ENCODE measurements at places on chromosomes 5 and 9. TPM values are rescaled to one million over a fixed set of nuclear protein-coding genes. Genes with fewer than 3 reads are reported as not detected.

- H3K4me3 ChIP-seq: no peak overlapping the region
- peak; percentile 46 for DNase-seq
- H3K36me3 ChIP-seq: no peaks in the 10 kb centered on the region
- no peaks in the 10 kb centered on the region for H3K27me3 ChIP-seq
Measured at GRCh38 chr5:103224118-103224893, 34.3 kb upstream of the MACIR start.

DNA sequence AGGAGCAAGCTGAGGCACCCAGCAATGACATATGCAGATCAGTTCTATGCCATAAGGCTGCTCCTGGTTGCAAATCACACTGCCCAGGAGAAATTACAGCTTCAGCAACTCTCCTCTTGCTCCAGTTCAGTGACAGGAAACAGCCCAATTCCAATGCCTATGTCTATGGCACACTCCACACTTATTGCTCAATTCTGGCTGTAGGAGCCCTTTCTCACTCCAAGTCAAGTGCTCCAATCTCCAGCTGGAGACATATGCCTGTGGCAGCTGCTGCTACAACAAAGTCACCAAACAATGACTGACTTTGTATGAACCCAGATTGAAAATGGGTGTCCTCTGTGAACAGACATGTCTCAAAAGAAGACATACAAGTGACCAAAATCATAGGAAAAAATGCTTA is 31.8 kb upstream of the PLCXD3 start:
- no peaks in the 10 kb centered on the region for H3K4me1 ChIP-seq
- no peaks in the 10 kb centered on the region for H3K27me3 ChIP-seq
- no peak for DNase-seq
- no peaks in the 10 kb centered on the region for H3K36me3 ChIP-seq

- no peak for DNase-seq
- no peaks in the 10 kb centered on the region for H3K27me3 ChIP-seq
- no peaks in the 10 kb centered on the region for H3K36me3 ChIP-seq
Measured at GRCh38 chr9:83267741-83268140, 204.8 kb upstream of the RASEF start.

DNA sequence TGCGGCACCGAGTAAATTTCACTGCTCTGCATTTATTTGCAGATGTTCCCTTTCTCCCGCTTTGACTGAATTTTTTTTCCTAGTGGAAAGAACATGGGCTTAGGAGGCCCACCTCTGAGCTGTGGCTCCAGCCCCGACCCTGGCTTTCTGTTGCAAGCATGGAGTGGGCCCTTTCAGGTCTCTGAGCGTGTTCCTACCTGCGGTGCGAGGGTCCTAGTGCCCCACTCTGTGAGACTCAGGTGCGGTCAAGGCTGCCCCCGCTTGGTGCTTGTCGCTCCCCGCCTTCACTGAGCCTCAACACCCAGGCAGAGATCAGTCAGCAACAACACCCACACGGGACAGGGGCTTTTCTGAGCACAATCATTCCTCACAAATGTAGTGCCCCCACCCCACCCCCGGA is 32.0 kb downstream of the SLC6A3 start:
- H3K27me3 ChIP-seq: peaks cover 40% of the 10 kb centered on the region
- H3K27ac ChIP-seq: no peak overlapping the region
- no peak for DNase-seq
- no peaks in the 10 kb centered on the region for H3K36me3 ChIP-seq

- H3K4me3 ChIP-seq: no peak overlapping the region
- H3K27ac ChIP-seq: no peak overlapping the region
- H3K27me3 ChIP-seq: 0 out of 3 replicates have a peak, but pooled peaks cover 2% of the 10 kb centered on the region
- DNase-seq: no peak
- H3K4me1 ChIP-seq: no peaks in the 10 kb centered on the region
Measured at GRCh38 chr5:73112359-73112758, 8.0 kb upstream of the TMEM171 start.

DNA sequence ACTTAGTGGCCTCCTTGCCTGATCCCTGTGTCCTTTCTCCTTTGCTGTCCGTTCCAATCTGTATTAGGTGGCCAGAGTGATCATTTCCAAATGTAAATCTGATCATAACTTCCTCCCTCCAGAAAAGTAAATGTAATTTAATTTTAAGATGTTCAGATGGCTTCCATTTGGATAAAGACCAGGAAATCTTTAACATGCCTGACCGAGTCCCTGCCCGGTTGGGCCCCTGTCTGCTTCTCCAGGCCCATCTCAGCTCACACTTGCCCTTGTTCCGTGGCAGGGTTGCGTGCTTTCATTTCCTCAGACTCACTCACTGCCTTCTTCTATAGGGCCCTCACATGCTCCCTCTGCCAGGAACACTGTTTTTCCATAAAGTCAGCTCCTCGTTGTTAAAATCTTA is 7.6 kb downstream of the MAP3K1 start:
- no peak for DNase-seq
- no peak overlapping the region for H3K4me3 ChIP-seq
- no peaks in the 10 kb centered on the region for H3K27me3 ChIP-seq
- peaks cover 5% of the 10 kb centered on the region for H3K4me1 ChIP-seq
- H3K27ac ChIP-seq: no peak overlapping the region
- H3K36me3 ChIP-seq: peaks cover 5% of the 10 kb centered on the region

GRCh38 chr5:167208911-167209310 is 1082.5 kb upstream of the WWC1 start:
- H3K4me1 ChIP-seq: no peaks in the 10 kb centered on the region
- no peak overlapping the region for H3K27ac ChIP-seq
- no peaks in the 10 kb centered on the region for H3K36me3 ChIP-seq
- no peak for DNase-seq

GRCh38 chr9:111963995-111964394 is 67.4 kb downstream of the UGCG start:
- H3K36me3 ChIP-seq: no peaks in the 10 kb centered on the region
- H3K27me3 ChIP-seq: no peaks in the 10 kb centered on the region
- peak; percentile 50 for DNase-seq
- H3K27ac ChIP-seq: no peak overlapping the region
- H3K4me3 ChIP-seq: no peak overlapping the region

DNA sequence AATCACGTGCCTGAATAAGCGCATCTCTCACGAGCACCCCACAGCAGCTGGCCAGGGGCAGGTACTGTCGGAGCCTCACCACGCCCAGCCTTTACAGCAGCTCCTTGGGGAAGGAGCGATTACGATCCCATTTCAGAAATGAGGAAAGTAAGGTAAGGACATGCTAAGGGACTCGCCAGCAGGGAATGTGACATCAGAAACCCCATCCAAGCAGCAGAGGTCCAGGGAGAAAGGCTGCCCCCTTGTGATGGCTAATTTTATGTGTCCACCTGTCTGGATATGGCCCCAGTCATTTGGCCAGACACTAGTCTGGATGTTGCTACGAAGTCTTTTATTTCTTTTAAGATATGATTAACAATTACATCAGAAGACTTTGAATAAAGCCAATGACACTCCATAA is 77.3 kb downstream of the UBE2QL1 start:
- H3K27me3 ChIP-seq: peaks cover 46% of the 10 kb centered on the region
- no peaks in the 10 kb centered on the region for H3K36me3 ChIP-seq
- no peak overlapping the region for H3K27ac ChIP-seq

Gene TLN1
- polyA plus RNA-seq: 72.0 TPM

- no peak for DNase-seq
- no peaks in the 10 kb centered on the region for H3K36me3 ChIP-seq
- no peaks in the 10 kb centered on the region for H3K4me1 ChIP-seq
- H3K27me3 ChIP-seq: peaks cover 4% of the 10 kb centered on the region
Measured at GRCh38 chr5:68994645-68995044, 99.2 kb upstream of the SLC30A5 start.

DNA sequence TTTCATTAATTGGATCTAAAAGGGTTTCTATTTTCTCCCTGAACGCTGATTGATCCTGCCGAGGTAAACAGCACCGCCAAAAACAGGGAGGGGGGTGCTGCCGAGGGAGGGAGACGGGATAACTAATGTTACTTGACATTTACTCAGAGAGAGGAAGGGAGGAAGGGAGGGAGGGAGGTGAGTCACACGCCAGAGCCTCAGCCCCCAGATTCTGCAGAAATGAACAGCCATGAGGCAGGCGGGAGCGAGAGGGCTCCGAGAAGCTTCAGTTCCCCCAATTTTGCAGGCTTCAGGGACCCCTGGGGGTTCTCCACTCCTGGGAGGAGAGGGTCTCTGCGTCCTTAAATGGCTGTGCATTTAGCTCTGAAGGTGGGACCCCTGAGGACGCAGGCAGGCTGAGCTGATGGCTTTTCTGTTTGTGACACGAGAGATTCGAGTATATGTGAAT is 59.1 kb upstream of the IER5L start:
- H3K4me3 ChIP-seq: peak overlapping the region; percentile 26
- H3K4me1 ChIP-seq: peaks cover 10% of the 10 kb centered on the region
- H3K27me3 ChIP-seq: no peaks in the 10 kb centered on the region
- H3K36me3 ChIP-seq: no peaks in the 10 kb centered on the region

DNA sequence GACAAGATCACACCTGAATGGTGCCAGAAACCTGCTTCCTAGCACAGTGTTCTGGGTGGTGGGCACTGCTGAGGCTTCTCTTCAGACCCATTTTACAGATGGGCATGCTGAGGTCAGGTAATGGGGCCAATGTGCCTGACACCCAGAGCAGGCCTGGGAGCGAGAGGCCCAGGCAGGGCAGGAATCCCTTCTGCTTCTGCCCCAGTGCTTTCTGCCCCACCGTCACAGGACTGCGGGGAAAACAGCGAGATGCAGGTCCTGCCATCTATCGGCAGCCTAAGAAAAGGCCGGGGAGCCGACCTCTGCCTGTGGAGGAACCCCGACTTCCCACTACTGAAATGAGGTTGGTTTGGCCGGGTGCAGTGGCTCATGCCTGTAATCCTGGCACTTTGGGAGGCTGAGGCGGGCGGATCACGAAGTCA is 22.8 kb upstream of the RNU6ATAC start:
- H3K4me1 ChIP-seq: peaks cover 4% of the 10 kb centered on the region
- H3K27ac ChIP-seq: no peak overlapping the region
- H3K36me3 ChIP-seq: no peaks in the 10 kb centered on the region
- H3K4me3 ChIP-seq: no peak overlapping the region
- H3K27me3 ChIP-seq: peaks cover 5% of the 10 kb centered on the region

Gene NUTM2F
- polyA plus RNA-seq: not detected

DNA sequence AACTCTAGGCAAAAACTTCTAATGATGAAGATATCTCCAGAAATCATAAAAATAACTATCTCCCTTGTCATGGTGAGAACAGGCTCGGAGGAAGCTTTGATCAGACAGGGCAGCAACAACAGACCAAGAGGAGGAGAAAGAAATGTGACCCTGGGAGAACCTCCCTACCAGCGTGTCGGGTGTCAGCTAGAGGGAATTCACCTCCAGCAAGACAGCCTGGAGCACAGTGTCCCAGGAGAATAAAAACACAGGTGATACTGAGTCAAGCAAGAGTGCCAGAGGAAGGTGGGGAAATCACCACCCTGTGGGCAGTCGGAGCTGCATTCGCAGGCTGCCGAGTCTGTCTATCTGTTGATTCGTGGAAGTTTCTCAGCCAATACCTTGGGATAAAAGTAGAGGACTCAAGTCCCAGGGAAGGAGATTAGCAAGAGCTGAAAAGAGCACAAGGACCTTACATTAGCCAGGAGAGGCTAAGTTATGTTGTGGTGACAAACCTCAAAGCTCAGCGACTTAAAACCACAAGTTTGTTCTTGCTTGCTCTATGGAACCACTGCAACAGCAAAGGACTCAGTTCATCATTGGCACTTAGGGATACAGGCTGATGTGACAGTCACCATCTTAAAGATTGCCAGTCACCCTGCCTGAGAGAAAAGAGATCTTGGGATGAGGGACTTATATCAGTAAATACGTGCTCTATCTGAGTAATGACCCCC is 598.3 kb downstream of the CCDC171 start:
- H3K36me3 ChIP-seq: no peaks in the 10 kb centered on the region
- no peak for DNase-seq
- H3K4me3 ChIP-seq: no peak overlapping the region
- no peaks in the 10 kb centered on the region for H3K4me1 ChIP-seq
- no peaks in the 10 kb centered on the region for H3K27me3 ChIP-seq

DNA sequence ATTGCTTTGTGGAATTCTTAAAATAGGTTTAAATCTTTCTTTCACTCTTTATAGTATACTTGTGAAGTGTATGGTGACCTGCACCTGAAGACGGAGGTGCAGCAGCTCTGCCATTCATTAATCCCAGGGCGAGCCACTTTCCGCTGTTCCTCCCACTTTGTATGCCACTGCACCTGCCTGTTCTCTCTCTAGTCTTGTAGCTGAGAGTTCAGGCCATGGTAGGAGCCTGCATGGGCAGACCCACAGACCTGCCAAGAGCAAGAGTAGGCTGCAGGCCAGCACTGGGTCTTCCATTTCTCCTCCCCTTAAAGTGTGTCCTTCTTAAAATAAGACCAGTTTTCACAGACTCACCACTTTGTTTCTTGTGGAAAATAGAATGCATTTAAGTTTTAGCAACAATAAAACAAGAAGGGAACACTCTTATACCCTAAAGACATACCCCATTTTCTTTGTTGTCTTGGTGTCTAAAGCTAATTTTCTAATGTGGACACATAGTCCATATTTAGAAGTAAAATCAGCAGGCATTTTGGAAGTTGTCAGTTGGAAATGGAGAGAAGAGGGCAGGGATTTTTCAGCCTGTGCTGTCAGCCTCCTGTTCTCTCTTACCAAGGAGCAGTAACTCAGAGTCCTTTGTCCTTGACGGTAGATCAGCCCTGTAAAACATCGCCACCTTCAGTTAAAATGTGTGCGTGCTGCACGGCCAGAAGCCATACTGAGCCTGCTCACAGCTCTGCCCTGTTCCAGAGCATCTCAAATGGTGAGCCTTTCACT is 103.2 kb downstream of the SNCAIP start:
- DNase-seq: peak; percentile 7
- H3K27me3 ChIP-seq: no peaks in the 10 kb centered on the region

DNA sequence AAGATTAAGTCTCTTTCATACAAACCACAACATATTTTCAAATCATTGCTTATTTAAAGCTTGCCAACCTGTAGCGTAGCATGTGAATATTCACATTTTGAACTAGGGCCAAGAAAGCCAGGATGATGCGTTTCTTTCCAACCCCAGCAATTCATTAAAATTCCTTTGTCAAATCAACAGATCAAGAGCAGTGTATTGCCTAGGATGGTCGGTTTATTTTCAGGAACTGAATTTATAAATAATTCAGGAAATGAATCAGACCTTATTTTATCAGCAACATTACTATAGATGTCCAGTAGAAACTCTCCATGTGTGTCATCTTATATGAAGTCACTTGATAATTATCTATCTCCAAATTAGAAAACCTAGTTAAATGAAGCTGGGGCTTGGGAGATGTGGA is 13.2 kb upstream of the AUH start:
- no peaks in the 10 kb centered on the region for H3K27me3 ChIP-seq
- no peaks in the 10 kb centered on the region for H3K36me3 ChIP-seq
- H3K27ac ChIP-seq: no peak overlapping the region
- no peak for DNase-seq
- no peak overlapping the region for H3K4me3 ChIP-seq

DNA sequence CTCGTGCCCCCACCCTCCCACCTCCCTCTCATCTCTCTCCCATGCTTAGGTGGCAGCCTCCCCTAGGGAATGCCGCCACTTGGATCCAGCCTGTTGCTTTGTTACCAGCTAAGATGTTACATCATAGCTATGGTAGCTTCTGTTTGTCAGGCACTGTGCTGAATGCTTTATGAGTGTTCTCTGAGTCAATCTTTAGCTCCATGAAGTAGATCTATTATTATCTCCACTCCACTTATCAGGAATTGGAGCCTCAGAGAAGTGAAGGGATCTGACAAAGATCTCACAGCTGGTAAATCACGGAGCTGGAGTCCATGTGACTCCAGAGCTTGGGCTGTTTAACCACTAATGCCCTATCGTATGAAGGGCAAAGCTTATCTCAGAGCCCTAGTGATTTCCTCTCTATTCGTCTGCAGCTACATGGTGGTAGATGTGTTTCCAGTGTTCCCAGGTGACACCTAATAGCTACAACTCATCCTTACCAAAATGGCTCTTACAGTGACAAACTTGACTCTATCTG is 54.1 kb downstream of the GARNL3 start:
- H3K4me1 ChIP-seq: no peaks in the 10 kb centered on the region
- no peak overlapping the region for H3K4me3 ChIP-seq
- peaks cover 8% of the 10 kb centered on the region for H3K27me3 ChIP-seq
- no peaks in the 10 kb centered on the region for H3K36me3 ChIP-seq

Gene P4HA2
- 10.7 TPM for polyA plus RNA-seq

All from K562 (cell line).